ENCODE measurements at places on chromosomes 11 and 22.

- DNase-seq: no peak
These were observed 53.2 kb upstream of the CDON start for GRCh38 chr11:126115816-126116331.

DNA sequence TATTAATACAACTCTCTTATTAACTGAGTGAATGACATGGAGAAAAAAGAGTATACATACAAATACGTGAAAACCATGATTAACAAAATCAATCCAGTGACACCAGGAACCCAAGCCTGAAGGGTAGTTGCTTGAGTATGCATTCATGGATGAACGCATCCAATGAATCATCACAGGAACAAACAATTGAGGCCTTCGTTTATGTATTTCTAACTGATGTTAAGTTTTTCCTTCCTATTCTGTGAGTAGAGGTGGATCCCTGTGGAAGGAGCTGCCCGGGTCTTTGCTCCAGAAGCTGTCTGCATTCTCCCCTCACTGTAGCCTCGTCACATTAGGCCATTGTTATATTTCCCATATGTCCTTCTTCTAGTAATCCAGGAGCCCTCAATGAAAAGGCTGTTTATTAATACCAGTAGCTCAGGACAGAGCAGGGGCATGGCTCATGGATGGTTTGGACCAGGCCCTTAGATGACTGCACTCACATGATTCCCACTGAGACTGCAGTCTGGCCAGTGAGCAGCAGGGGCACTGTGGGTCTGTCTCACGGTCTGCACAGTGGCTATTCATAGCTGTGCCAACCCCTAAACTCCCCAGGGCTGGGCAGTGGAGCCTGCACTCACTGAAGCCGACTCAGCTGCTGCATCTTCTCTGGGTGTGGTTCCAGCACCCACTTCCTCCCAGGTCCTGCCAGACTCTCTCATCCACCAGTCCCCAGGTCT lies 128.1 kb upstream of the TOP3B start:
- DNase-seq: peak; percentile 47

DNA sequence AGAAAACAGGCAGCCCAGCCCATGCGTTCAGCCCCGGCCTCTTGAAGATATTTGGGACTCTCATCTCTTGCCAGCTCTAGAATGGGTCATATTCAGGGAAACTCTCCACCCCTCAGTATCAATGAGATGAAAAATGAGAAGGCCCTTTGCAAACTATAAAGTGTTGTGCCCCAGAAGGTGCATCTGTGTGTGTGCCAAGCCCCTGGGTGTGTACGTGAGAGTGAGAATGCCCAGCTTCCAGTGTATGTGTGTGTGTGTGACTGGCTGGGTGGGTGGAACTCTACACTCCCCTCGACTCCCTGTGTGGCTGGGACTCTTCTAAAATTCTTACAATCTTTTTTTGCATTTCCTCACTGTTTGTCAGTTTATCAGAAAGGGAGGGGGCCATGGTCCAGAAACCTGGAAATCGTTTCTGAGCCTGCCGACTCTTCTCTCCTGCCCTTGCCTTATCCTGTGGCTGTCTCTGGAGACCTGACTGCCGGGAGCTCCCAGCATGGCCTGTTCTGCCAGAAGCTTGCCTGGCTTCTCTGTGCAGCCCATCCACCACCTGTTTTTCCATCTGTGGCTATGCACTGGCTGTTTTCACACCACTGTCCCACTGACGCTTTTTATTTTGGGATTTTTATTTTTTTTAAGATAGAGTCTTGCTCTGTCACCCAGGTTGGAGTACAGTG lies 1.2 kb downstream of the P2RY6 start:
- no peak for DNase-seq

- no peak for DNase-seq
These were observed 140.5 kb downstream of the MIAT start for GRCh38 chr22:26797910-26798309.

GRCh38 chr11:65960824-65961266 lies 689 bp upstream of the SART1 start:
- no peak for DNase-seq

GRCh38 chr22:26865021-26865420 lies 207.6 kb downstream of the MIAT start:
- no peak for DNase-seq

DNA sequence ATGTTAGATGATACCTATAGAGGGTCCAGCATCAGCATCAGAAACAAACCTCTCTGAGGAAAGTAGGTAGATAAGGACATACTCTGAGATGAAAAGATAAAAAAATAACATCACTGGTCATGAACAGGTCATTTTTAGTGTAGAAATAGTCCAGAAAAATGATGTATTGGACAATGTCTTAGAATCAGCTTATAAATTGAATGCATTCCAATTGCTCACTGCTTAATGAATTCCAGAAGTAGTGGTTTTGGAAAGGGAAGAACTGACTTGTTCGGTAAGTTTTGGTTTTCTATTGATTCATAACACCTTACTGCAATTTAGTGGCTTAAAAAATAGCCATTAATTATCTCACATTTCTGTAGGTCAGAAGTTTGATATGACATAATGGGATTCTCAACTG lies 929.5 kb upstream of the CCDC90B start:
- no peak for DNase-seq

DNA sequence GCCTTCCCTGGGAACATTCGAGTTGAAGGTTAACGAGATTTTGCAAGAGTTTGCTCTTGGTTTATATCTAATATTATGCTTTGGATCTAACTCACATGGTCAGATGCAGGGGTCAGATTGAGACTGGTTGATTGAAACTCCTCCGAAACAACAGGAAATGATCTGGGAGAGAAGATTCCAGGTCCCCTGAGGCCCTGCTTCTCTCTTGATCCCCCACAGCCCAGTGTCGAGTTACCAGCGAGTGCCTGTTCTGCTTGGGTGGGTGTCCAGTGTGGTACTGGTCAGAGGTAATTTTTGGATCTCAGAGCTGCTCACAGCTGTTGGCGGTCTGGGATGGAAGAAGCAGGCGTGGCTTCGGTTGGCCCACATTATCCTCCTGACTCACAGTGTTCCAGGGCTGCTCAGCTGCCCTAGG lies 9.2 kb downstream of the FBLN1 start:
- DNase-seq: no peak

- no peak for DNase-seq
These were observed 6.5 kb downstream of the HBG1 start for GRCh38 chr11:5242933-5243815.

GRCh38 chr11:119491753-119492510 lies 69.0 kb upstream of the THY1 start:
- DNase-seq: no peak

DNA sequence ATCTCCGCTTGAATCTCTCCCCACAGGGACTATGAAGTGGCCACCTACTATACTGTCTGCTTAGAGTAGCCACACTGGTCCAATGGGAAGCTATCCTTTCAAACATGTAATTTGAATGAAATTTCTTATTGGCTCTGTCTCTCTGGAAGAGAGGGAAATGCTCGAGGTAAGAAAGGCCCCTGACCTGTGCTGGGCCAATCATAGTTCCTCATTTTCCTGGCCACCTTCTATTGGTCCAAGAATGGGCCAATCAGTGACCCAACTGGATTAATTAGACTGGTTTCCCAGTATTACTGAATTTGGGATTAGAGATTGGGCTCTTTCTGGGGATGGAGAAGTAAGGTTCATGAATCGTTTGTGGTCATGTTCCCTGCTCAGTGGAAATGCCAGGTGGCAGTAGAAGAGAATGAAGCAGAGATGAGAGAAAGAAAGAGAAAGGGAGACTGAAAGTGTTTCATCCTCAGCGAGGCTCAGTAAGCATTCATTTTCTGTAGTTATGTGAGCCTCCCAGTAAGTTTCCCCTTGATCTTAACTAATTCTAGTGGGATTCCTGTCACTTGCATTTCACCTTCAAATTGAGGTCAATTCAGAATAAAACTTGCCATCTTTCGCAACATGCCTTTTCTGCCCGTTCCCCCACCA lies 8.4 kb upstream of the MMP20 start:
- peak; percentile 25 for DNase-seq

DNA sequence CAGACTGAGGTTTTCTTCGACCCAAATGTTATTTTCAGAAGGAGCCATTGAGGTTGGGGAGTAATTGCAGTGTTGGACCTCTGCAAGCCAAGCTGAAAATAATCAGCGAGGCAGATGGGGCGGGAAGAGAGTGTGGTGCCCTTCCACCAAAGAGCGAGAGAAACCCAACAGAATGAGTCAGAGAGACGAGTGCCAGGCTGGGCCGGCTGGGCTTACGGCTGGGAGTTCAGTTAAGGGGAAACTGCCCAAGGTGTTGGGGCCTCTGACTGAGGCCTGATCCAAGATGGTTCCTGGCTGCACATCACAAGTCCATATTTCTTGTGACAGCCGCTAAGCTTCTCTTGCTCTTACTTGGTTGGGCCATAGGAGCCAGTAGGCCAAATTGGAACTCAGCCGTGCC lies 30.4 kb upstream of the CREB3L1 start:
- peak; percentile 12 for DNase-seq

DNA sequence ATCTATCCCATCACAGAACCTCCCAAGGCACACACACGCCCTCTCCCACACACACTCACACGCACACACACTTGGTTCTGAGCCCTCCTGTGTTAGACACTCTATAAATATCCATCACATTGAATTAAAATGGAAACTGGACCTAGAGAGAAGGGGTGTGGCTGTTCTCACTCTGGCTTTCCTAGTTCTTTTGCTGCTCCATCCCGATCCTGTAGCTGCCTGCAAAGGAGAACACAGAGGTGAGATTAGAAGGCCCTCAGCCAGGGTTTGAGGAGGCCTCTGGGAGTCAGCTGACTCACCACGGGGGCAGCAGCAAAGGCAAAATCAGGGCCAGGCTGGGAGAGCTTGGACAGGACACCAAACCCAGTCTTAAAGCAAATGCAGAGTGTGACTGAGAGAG lies 192.3 kb upstream of the CADM1 start:
- no peak for DNase-seq

GRCh38 chr11:59659981-59660380 lies 8.9 kb downstream of the PATL1 start:
- no peak for DNase-seq

- peak; percentile 73 for DNase-seq
These were observed 12.3 kb downstream of the KIAA0930 start for GRCh38 chr22:45228401-45228754.

DNA sequence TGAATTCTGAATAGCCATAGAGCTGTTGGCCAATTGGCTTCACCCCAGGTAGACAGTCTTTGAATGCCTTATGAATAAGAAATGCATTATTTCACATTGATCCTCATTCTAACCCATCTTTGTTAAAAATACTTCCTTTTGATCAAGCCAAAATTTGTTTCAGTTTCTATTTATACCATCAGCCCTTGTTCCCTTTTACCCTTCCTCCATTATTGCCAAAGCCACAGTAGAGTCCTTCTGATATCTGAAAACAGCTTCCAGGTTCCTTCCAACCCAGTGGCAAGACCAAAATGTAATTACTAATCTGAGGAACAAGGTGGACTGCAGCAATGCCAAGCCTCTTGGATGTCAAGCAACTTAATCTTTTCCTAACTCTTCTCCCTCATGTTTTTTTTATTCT lies 458.8 kb downstream of the BUD13 start:
- peak; percentile 86 for DNase-seq

DNA sequence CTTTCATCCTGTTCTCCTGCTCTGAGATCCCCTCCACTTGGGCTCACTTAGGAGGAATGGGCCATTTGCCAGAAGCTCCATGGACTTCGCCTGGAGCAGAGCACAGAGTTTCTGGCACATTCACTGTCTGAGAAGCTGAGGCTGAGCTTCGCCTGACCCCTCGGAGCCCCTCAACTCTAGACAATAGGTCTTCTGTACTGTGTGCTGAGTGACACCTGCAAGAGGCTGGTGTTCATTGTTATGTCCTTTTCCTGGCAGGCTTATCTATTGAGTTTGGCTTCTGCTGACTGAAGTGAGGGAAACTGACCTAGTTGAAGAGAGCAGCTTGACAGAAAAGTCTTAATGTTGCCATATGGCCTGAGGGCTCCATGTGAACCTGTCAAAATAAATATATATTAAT lies 124.3 kb downstream of the EHF start:
- DNase-seq: no peak

DNA sequence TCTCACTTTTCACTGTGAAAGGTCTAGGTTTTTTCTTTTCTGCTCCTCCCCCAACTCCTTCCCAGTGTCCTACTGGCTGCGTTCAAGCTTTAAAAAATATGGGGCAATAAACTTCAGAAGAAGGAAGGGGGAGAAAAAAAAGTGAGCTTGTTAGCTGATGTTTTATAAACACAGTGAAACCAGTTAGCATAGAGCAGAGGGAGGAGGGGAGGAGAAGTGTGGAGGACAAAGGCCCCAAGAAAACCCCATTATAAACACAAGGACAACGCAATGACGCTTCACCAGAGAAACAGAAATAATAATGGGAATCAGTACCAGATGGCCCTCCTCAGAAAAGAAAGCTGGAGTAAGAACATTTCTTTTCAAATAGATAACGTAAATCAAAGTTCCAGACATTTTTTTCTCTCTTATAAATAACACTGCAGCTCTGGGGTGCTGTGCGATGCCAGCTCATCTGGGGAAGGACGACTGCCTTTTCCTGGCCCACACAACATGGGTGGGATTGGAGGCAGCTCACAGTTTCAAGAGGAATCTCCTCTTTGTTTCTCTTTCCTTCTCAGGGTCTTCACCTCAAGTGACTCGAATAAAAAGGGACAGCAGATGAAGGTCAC lies 235.4 kb upstream of the NARS2 start:
- no peak for DNase-seq

DNA sequence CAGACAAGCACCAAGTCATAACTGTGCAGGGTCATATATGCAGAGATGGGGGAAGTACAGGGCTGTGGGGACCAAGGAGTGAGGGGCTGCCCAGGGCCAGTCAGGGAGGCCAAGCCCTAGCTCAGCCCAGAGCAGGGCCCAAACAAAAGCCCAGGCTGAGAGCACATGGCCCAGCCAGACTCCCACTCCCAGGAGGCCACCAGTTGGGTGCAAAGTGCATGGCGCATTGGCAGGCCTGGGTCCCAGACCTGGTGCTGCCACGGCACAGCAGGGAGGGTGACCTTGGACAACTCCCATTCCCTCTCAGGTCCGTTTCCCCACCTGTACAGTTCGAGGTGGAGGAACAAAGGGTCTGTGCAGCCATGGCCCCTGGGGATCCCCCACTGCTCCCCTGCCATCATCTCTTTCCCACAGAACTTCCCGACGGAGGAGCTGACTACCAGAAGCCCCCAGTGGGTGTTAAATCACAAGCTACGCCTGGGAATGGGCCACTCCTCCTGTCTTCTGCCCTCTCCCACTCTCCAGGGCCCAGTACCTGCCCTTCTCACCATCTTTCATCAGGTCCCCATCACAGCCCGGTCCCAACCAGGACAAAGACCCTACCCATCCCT lies 608 bp downstream of the NIPSNAP1 start:
- no peak for DNase-seq

- no peak for DNase-seq
These were observed 1096.4 kb downstream of the TBC1D22A start for GRCh38 chr22:47858773-47859306.

GRCh38 chr11:133663135-133663985 lies 131.1 kb upstream of the OPCML start:
- peak; percentile 83 for DNase-seq

- DNase-seq: no peak
These were observed 165.7 kb upstream of the TTC12 start for GRCh38 chr11:113148652-113149051.

Data from MV-4-11 (cell line).